Epithelial cell of esophagus (primary cell): ENCODE measurements at places on chromosomes 11 and 22.

- DNase-seq, result no peak
Observed at GRCh38 chr22:30612789-30613188, 5.8 kb downstream of the TCN2 start.

- DNase-seq, result no peak
Observed at GRCh38 chr22:20264614-20265452, 3.3 kb downstream of the RTN4R start.

GRCh38 chr11:7436657-7437056 lies 48.6 kb upstream of the OLFML1 start:
- no peak for DNase-seq

GRCh38 chr11:119754199-119754598 lies 25.2 kb upstream of the NECTIN1 start:
- no peak for DNase-seq

DNA sequence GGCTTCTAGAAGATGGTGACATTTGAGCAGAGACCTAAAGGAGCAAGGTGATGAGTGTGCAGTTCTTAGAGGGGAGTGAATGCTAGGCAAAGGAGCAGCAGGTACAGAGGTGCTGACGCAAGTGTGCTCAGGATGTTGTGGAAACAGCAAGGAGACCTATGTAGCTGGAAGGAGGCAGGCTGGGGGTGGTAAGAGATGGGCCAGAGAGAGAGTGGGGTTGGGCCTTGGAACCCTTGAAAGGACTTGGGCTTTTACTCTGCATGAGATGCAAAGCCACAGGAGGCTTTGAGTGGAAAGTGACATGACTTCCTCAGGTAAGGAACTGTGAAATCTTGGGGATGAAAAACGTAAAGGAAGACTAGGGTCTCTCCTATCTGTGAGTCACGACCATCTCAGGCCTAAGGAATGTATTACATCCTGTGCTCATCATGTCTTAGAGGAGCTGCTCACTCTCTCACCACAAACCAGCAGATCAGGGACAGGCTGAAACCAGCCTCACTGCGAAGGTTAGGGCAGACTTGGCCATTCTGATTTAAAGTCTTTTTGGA lies 65.4 kb downstream of the MICAL2 start:
- peak; percentile 97 for DNase-seq

DNA sequence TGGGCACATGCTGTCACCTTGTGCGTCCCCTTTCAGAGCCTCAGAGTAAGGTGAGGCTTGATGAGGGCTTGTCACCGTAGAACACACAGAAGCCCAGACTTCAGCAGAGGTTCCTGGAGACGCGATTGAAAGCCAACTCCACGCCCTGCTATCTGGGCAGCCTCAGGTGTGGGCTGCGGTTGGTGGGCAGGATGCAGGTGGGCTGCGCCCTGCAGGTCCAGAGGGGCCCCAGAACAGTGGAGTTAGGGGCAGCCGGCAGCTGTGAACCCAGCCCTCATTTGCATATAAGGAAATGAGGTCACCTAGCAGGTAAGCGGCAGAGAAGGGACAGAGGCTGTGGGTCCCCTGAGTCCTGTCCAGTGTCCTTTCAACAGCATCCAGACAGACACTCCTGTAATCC lies 15.4 kb downstream of the PHLDA2 start:
- DNase-seq, result no peak

- no peak for DNase-seq
Observed at GRCh38 chr11:119156496-119156895, 7.6 kb downstream of the ABCG4 start.

GRCh38 chr11:110565357-110566336 lies 135.9 kb downstream of the FDX1 start:
- peak; percentile 76 for DNase-seq

- peak; percentile 87 for DNase-seq
Observed at GRCh38 chr11:17012712-17013547, 1.3 kb downstream of the PLEKHA7 start.

DNA sequence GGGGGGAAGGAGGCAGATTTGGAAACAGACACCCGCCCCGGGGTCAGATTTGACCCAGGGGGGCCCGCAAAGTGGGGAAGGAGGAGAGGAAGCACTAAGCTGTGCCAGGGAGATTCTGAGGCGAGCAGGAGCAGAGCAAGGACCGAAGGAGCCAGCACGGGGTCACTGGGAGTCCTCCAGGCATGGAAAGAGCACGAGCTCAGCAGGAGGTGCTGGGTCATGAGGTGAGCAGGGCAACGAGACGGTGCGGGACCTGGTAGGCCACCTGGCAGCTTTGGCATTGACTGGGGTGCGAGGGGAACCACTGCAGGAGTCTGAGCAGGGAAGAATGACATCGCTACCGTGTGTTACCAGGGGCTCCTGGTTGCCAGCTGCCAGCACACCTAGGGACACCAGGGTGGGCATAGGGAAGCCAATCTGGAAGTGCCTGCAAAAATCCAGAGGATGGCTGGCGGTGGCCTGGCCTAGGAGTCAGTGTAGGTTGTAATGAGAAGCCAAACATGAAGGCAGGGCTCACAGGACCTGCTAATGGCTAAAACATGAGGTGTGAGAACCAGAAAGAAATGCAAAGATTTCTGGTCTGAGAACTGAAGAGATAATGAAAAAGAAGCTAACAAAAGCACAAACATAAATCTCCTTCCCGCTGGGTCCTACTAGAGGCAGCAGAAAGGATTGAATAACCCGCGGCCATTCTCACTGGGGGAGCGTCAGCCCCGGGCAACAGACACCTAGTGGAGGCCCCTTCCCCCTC lies 63.5 kb downstream of the MICAL3 start:
- no peak for DNase-seq

GRCh38 chr11:26712497-26712896 lies 9.4 kb downstream of the SLC5A12 start:
- no peak for DNase-seq

DNA sequence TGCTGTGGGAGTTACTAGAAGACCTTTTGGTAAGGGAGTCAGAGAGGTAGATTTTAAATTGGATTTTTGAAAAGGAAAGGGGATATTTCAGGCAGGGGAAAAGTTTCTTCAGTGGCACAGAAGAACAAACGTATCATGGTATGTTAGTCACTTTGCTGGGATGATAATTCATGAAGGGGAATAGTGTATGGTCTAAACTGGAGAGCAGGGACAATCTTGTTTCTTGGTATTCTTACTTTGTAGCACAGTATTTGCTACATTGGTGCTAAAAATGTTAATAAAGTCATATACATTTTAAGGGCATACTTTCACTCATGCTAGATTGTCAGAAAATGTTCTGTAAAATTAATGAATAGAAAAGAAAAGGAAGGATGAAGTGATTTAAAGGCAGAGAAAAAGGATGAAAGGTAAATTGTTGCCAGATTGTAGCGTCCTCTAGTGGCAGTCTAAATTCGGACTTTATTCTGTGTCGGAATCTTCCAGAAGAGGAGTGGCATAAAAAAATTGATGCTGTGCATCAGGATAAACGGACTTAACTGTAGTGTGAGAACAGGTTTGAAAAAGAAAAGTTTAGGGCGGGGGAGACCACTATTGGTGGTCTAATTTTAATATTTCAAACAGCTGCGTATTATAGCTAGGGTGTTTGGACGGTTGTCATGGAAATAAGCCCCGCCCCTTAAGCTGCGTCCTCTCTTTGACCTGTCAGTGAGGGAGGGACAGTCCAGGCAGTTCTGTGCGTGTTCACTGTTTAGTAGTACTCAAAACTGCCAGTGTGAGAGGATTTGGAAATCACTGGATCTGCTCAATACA lies at the start of gene BCO2:
BCO2 (plus strand) TSS at position 724 of the 810 bp plus-strand sequence. CDS start 90 bp downstream, outside the sequence.
- peak; percentile 74 for DNase-seq

DNA sequence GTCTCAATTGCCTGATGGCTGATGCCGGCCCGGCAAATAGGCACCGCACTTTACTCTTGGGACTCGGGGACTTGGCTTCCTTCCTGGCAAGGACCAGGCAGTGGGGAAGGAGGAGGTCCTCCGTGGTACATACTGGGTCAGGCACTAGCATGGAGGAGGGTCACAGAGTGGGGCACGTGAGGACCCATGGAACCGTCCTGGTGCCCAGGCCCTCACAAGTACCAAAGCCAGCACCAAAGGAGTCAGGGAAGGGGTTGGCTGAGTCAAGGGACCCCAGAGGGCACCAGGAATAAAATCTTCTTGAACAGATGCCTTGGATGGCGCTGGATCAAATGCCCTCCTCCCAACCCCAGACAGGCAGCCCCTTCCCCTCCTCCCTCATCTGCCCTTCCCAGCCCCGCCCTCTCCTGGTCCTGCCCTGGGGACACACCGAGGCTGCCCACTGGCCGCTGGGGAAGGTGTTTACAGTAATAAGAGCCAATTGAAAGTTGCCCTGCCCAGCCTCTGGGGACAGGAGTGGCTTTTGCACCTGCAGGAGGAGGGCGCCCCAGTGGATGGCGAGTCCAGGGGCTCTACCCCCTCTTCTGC lies 5.6 kb upstream of the CARNS1 start:
- DNase-seq, result no peak

- DNase-seq, result no peak
Observed at GRCh38 chr11:128254941-128255340, 332.4 kb downstream of the ETS1 start.

- peak; percentile 20 for DNase-seq
Observed at GRCh38 chr11:76523786-76524436, 79.1 kb downstream of the EMSY start.

DNA sequence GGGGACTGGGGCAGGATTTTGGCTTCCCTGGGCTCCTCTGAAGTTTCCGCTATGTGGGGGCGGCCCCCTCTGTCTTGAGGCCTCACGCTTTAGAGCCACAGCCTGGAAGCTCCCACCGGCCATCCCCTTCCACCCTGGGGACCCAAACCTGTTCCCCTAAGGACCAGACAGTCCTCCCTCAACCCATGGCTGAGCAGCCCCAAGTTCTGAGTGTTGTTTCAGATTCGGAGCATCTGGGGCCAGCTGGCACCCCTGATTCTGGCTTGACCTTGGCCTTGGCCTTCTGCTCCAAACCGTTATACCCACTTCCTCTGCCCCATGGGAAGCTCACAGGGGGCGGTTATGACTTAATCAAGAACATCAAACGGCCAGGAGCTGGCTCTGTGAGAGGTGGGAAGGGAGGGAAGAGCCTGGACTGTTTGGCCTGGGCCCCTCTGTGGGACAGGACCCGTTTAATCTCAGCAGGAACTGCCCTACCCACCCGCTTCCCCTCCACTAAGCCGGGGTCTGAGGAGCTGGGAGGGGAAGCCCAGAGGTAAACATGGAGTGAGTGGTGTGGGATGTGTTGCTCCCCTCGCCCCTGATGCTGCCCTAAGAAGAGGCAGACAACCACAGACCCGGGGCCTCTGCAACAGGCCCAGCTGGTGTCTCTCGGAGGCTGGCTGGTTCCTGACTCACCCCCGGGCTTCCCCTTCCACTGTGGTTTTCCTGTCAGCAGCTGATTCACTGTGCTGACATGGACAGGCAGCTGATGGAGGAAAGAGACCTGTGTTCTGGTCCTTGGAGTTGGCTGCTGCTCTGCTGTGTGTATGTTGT lies 3.4 kb downstream of the CD82 start:
- DNase-seq, result peak; percentile 95

- DNase-seq, result peak; percentile 19
Observed at GRCh38 chr11:62071408-62071807, 52.4 kb upstream of the INCENP start.

DNA sequence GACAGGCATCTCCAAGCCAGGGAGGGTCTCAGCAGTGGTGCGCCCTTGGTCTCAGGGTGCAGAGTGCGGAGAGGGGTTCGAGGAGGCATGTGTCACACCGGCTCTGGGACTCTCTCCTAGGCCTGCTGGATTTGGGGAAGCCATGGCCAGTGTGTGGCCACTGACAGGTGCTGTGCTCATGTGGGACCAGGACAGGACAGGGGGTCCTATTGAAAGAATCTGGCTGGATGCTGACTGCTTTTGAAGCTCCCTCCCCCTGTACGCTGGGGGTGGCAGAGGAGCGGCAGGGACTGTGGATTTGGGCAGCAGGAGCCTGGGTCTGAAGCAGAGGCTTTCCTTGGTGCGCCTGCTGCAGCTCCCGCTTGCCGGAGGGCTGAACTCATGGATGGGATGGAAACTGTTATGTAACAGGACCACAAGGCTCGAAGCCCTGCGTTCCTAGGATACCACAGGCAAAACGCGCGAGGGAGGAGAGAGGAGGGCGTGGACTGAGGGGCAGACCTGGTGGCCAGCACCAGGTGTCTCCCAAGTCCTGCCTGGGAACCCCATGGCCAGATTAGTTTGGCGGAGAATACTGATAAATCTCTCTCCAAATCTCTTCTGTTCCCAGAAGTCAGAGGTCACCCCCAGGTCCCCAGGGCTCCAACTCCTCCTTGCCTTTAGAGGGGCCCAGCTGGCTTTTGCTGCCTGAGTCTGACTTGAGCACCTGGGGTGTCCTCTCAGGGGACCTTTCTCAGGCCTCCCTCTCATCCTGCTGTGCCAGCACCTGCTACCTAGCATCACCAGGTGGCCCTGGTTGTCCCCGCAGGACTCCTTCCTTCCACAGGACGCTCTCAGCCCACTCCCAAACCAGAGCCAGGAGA lies 13.8 kb upstream of the TEF start:
- DNase-seq, result peak; percentile 28

- peak; percentile 80 for DNase-seq
Observed at GRCh38 chr11:125923012-125923579, 18.8 kb downstream of the DDX25 start.

DNA sequence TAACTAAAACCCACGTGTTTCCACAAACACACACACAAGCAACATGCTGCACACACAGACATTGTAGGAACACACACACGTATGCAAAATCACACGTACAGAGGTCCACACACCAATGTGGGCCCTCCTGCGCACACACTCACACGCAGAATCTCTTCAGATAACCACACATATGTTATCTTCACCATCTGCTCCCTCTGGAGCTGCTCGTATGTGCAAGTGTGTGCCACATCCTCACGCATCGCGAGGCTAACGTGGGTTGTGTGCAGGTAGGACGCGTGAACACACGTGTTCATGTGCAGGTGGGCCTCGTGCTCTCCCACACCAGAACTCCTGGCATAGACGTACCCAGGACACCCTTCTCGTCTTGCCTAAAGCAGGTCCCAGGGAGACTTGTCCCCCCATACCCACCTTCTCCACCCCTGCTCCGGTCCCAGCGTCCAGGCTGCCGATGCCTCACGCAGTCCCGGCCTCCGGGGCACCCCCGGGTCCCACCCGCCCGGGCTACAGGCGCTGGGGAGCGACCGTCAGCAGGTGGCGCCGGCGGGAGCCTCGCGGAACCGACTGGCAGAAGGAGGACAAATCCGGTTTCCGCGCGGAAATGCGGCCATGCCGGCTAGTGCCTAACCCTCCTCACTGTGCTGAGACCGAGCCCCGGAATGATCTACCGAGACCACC lies 10.3 kb upstream of the IGSF9B start:
- DNase-seq, result no peak

DNA sequence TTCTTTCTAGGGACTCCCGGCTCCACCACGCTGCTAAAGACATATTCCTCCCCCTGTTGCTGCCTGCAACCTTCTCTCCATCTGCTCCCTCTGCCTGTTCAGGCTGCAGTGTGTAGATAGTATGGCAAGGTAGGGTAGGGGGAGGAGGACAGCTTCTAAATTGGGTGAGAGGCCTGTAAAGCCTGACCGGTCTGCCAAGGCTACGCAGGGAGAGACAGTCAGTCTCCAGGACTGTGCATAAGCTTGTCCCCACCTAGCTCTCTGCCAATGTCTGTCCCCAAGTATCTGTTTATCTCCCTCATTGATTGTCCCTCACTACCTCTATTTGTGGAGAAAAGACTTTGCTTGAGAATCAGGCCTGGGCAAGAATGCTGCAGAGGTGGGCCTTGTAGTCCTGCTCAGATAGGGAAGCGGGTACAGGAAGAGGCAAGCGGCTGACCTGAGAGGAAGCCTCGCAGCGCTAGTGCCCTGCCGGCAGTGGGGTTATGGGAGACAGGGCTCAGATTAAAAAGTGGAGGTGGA lies 871 bp upstream of the SEZ6L start:
- no peak for DNase-seq

- no peak for DNase-seq
Observed at GRCh38 chr11:130814440-130815096, 101.7 kb downstream of the SNX19 start.
